ENCODE measurements at places on chromosomes 7 and 10. TPM values are rescaled to one million over a fixed set of nuclear protein-coding genes. Genes with fewer than 3 reads are reported as not detected.

DNA sequence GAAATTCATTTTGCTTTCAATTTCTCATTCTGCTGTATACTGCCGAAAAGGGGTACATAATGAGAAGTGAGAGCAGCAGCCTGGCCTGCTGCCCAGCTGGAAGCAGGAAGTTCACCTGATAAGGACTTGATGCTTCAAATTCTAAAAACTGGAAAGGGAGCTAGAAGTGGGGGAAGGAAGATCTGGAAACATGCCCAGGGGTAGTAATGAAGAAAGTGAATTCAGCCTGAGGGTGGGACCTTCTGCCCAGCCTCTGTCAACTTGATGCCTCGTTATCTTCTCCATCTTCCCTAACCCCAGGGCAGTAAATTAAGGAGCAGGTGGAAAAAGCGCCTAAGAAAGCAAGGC is 69.4 kb downstream of the ARMH3 start:
- peak; percentile 23 for DNase-seq

Gene PAX4
- total RNA-seq = not detected

GRCh38 chr7:38796626-38797501 is 112.1 kb downstream of the VPS41 start:
- DNase-seq = peak; percentile 52

- no peak for DNase-seq
Measured at GRCh38 chr7:112225006-112225405, 18.5 kb downstream of the ZNF277 start.

GRCh38 chr10:66799474-66799873 is 126.4 kb upstream of the LRRTM3 start:
- no peak for DNase-seq

GRCh38 chr10:97567891-97568290 is 4.7 kb upstream of the ANKRD2 start:
- DNase-seq = no peak

Gene NPTX2
- 4.1 TPM for total RNA-seq

Gene CARD11
- total RNA-seq = 0.28 TPM

- DNase-seq = no peak
Measured at GRCh38 chr10:126041804-126042231, 145.5 kb downstream of the FANK1 start.

DNA sequence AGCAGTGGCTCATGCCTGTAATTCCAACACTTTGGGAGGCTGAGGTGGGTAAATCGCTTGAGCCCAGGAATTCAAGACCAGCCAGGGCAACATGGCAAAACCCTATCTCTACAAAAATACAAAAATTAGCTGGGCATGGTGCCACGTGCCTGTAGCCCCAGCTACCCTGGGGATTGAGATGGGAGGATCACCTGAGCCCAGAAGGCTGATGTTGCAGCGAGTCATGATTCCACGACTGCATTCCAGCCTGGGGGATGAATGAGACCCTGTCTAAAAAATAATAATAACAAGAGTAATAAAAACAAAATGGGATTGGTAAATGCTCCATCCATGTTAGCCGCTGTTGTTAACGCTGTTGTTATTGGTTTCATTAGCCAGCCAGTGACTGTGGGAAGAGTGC is 1.3 kb upstream of the HKDC1 start:
- no peak for DNase-seq

DNA sequence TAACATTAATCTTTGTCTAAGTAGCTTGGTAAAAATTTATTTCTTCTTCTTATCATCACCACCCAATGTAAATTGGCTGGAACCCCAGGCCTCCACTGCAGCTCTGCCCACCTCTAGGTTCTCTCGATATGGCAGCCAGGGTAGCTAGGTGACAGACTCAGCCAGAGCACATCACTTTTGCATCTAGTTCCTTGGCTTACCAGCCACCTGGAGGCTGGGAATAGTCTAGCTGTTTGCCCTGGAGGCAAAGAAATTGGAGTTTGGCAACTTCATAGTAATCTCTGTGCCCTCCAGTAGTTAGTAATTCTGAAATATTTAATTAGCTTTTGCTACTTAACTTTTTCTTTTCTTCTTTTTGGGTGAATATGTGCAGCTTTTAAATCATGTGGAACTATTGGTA is 9.4 kb downstream of the IFRD1 start:
- DNase-seq = no peak

Gene MYOZ1
- total RNA-seq = 1.2 TPM

GRCh38 chr10:95305606-95306317 is 15.0 kb upstream of the PDLIM1 start:
- no peak for DNase-seq

Gene EEF1AKMT2
- 20.5 TPM for total RNA-seq

All from ovary (tissue), 10 donors.